HL-60 (cell line): ENCODE measurements at places on chromosomes 4 and X.

- DNase-seq, result no peak
Measured at GRCh38 chrX:153773741-153774575, 6.9 kb upstream of the SRPK3 start.

- DNase-seq, result no peak
Measured at GRCh38 chrX:140815868-140816267, 106.3 kb downstream of the LINC00632 start.

DNA sequence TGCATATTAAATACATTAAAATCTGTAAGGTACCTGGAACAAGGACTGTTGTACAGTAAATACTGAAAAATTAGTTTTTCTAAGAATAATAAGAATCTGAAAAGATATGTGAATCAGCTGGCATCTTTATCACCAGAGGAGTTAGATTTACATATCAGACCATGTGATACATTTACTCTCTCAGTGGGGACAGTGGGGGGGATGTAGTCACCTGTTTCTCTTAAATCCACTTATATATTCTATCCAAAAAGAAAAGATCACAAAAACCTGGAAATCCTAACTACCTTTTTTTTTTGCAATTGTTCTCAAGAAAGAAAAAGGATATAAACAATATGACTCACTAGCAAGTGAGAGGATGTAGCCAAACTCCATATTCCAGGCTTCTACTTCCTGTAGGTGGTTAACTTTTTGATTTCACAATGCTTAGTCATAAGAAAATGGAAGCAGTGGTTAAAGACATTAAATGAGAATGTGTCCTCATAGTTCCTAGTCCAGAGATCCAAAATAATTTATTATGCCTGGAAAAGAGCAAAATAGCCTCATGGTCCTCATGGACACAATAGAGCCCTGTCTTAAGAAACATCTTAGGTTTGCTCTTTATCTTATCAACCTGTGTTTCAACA lies 22.5 kb upstream of the MYOZ2 start:
- peak; percentile 41 for DNase-seq

DNA sequence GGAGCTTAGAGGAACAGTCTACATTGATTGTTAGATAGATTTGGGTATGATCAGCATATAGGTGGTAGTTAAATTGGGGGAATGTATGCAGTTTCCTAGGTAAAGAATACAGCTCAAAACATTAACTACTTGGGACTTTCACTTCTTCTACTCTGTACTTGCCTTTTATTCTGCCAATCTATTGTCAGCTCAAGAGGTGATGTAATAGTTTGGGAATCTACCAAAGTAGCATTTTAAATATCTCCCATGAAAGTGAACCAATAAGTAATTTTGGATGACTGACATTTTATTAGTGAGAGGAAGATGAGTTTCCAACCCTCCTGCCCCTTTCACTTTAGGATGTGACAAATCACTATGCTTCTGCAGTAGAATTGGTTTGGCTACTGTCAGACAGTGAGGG lies 43.4 kb downstream of the NUDT6 start:
- DNase-seq, result no peak

GRCh38 chr4:138686106-138686835 lies 329.3 kb upstream of the NOCT start:
- DNase-seq, result no peak
